T follicular helper cell (primary cell): ENCODE measurements at places on chromosomes 4 and X.

GRCh38 chr4:142500966-142501365 is 345.1 kb downstream of the INPP4B start:
- DNase-seq: no peak

DNA sequence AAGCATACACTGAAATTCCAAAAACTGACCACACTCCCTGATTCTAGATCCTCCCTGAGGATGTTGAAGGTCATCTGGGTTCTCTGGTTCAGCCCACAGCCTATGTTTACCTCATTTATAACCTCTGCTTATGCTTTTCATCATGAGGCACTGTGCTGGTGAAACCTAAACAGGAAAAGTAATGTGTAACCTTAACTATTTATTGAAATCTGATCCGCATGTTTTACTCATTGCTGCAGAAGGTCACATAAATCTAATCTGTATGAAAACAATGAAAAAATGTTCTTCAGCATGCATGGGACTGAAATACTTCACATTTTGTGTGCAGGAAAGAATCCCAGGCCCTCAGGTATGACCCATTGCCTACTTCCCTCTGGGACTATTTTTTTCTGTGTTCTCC is 30.3 kb downstream of the UCHL1 start:
- no peak for DNase-seq

- no peak for DNase-seq
Measured at GRCh38 chr4:87985097-87985886, 9.8 kb downstream of the SPP1 start.

- DNase-seq: no peak
Measured at GRCh38 chr4:2761035-2761923, 5.1 kb upstream of the TNIP2 start.

- no peak for DNase-seq
Measured at GRCh38 chr4:40890764-40891163, 141.0 kb downstream of the NSUN7 start.

DNA sequence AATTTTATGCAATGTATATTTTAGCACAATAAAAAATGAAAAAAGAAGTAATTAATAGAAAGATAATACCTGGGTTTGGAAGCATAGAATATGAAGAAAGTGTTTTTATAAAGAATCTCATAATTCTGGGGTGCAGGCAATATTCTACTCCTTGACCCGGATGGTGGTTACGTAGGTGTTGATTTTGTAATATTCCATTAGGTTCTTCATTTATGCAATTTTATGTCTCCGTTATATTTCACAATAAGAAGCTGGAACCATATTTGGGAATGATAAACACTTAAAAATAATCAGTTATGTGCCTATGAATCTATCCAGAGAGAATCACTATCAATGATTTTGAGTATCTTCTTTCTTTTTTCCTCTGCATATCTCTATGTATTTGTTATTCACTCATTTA is 38.5 kb downstream of the CHRNA9 start:
- no peak for DNase-seq

DNA sequence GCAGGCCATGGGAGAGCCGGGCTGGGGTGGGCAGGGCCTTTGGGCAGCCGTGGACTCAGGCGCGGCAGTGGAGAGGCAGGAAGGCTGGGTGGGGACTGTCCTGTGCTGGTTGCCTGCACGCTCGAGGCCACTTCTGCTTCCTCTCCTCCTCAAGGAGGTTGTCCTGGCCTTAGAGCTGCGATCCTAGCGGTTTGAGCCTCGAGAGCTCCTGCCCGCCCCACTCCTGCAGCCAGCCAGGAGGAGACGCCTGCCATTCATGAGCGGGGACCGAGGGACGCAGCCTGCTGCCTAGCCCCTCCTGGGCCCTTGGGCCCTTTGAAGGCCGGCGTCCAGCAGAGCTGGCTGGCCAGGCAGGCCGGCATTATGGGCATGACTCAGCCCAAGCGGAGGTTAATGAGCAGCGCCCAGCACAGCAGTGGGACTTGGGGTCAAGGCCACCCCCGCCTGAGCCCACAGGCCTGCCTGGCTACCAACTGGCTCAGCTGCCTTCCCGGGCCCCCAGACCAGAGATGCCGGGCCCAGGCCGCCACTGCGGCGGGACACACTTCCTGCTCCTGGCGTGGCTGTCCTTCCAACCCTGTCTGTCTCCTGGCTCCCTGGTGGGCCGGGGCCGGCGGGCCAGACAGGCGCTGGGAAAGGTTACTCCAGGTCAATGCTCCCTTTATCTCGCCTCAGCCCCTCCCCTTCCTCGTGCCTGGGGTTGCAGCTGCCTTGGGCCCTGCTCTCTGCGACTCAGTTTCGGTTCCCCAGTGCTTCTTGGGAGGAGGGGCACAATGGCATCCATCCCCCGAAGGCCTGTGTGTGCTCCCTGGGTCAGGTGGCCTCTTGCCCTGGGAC is 1.8 kb downstream of the ABCD1 start:
- no peak for DNase-seq

DNA sequence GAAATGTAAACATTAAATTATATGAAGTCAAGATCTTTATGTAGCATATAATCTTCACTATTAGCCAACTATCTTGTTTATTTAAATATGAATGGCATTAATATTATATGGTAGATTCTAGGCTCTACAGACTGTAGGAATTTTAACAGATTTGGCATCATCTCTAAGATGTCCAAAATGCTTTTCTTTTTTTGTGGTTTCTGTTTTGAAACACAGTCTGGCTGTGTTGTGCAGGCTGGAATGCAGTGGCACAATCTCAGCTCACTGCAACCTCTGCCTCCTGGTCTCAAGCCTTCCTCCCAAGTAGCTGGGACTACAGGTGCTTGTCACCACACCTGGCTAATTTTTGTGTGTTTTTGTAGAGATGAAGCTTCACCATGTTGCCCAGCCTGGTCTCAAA is 76.2 kb downstream of the ELOVL6 start:
- DNase-seq: no peak

DNA sequence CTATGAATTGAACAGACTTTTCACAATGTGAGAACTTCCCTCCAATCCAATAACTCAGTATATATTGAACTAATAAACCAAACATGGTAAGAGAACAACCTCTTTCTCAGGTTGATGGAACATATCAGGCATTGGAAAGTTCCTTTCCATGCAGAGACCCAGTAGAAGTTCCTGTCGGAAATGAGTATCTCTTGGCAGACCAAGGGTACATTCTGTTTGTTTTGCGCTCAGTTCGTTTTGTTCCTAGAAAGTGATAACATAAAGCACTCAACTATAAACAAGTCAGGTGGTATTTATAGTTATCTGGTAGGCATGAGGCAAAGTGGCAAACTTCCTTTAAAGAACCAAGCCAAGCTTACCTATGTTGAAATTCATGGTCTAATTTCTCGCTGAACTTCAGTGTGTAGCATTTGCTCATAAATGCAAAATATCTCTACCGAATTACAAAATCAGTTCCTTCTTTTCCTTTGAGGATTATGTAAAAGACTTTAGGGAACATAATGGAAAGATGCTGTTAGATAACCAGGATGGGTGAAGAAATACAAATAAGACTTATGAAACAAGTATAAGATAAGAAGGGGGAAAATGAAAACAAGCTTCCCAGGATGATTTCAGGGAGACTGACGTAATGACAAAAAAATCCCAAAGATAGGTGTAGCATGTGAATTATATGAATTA is 120.3 kb downstream of the ARHGAP24 start:
- DNase-seq: no peak

GRCh38 chr4:37873386-37873785 is 17.5 kb upstream of the TBC1D1 start:
- DNase-seq: no peak

- no peak for DNase-seq
Measured at GRCh38 chr4:107654694-107655093, 65.3 kb downstream of the PAPSS1 start.

DNA sequence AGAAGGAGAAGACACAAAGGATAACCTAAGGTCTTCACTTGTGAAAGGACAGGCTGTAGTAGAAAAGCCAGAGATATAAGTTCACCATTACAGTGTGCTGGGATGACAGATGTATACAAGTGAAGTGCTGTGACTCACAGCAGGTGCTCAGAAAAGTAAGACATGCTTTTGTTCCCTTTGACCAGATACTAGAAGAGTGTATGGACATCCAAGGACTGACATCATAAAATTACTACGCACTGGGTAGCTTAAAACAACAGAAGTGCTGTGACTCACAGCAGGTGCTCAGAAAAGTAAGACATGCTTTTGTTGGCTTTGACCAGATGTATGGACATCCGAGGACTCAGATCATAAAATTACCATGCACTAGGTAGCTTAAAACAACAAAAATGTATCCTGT is 61.6 kb upstream of the BTC start:
- no peak for DNase-seq

- DNase-seq: no peak
Measured at GRCh38 chrX:9913146-9913433, 54.1 kb upstream of the CLDN34 start.

DNA sequence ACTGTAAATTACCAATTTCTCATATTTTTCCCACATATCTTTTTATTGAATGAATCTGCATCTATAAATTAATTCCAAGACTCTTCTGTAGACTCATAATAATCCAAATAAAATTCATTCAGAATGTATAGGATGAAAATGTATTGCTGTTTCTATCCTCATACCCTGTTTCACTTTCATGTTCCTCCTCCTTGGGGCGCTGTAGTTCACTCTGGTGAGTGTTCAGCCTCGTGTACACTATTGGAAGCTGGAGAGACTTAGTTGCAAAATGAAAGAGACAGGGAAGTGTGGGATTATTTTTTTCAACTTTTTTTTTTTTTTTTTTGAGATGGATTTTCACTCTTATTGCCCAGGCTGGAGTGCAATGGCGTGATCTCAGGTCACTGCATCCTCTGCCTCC is 296.1 kb downstream of the TLL1 start:
- no peak for DNase-seq

DNA sequence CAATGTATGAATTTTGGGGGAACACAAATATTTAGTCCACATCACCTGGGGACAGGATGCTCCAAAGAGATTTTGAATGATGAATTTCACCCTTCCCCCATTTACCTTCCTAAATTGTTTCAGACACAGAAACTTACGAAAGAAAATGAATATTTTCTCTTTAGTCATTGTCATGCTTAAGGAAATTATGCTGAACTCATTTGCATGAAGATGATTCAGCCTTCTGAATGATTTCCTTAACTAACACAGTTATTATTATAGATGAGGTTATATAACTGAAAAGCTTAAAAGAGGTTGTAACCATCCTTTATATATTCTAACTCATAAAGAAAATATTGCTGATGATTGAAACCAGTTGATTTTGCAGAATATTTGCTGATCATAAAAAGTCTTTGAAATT is 61.1 kb downstream of the KCNIP4 start:
- no peak for DNase-seq

DNA sequence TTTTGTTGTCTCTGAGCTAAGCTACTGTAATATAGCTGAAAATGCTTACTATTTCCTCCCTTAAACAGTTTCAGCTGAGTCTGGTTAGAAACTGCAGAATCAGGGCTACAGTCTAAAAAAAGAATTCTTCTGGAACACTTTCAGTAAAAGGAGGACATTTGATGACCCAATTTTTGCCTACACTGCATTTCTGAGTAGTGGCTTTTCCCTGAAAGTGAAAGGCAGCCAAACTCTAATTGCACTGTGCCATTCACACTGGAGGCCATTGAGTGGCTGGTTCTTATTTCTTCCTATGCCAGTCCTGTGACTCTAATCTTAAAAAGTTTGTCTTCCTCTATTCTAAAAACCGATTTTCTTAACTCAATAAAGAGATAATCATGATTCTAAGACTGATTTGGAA is 526.0 kb downstream of the CFAP47 start:
- DNase-seq: no peak

DNA sequence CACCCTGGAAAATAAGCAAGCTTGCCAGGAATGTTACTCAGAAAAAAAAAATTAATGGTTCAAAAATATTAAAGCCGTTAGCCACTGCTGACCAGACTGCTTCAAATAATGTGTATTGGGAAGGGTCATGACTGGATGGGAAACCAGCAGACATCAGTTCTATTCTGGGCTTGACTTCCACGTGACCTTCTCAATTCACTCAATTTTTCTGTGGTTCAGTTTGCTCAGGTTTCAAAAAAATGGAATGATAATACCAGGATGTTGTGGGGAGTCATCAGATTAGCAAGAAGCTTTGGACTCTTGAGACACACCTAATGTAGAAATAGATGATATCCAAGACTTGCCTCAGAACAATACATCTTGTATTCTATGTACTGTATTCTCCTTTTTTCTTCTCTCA is 541.9 kb upstream of the BOD1L1 start:
- DNase-seq: no peak

DNA sequence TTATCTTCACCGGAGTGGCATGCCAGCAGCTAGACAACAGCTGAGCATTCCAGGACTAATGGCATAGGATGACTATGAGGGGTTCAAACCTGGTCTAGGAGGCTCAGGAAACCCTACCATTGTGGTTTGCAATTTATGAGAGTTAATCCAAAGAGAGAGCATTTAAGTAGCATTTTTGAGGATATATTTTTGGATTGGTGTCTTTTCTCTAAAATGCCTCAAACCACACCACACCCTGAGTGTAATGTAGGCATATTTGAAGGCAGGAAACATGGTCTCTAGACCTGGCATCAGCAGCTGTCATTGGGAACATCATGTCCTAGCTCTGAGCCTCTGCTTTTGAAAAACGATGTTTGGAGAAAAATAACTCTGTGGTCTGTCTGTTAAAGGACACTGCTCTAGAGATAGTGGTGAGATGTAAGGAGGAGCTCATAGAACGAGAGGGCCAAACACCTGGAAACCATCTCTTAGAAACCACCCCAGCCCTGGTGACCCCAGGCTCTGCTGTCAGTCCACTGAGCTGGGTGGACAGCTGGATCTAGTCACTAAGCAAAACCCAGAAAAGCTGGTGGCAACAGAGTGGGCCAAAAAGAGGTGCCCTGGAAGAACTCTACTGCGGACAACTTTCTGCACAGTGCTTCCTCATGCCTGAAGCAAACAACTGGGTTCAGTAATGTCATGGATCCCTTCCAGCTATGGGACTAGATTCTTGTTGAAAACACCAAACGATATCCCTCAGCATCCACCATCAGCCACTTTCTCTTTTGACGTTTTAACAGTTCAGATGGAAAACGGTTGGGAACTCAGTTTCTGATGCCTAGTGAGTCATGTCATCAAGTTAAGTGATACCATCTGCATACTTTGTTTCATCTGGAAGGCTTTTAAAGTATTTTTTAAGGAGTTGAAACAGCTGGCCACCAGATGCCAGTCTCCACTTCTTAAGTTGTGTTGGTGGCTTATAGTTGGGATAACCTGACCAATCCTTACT is 100.2 kb upstream of the C1QTNF7 start:
- no peak for DNase-seq
